ENCODE measurements at places on chromosomes 4 and X.

DNA sequence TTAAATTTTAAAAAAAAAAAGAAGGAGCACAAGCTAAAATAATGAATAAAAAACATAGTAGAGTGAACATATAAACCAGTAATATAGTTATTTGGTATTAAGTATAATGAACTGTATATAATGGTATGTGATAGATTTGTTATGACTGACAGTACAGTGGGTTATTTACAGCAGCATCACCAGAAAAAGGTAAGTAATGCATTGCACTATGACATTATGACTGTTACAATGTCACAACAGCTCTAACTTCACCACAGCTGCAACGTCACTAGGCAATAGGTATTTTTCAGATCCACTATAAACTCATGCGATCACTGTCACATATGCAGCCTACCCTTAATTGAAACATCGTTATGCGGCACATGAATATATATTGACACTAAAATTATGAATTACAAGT, 72.5 kb downstream of the COX7B2 start:
- DNase-seq: no peak

DNA sequence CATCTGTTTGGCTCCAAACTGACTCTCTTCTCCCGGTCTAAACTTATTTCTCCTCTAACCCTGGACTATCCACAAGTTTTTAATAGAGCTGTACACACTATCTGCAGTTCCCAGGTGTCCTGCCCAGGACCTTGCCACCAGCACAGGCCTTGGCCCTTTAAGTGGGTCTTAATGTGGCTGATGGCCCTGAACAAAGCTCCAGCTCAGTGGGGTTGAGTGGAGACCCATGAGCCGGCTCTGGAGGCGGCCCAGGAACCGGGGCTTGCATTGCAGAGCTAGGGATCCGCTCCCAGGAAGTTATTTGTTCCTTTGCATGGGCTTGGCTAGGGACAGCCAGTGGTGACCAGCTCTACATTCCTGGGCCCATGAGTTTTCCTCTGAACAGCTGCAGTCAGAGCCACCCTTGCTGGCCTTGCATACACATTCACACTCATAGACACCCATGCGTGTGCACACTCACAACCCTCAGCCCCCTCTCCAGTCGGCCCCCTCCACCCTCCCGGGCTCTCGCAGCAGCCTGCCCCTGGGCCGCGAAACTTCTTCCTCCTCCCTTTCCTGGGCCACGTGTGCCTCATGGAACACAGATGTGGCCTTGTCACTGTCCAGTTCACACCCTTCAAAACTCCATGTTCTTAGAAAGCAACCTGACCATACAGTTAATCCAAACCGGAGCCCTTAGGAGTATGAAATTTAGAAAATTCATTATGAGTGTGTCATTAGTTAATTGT, 58.2 kb downstream of the GPR143 start:
- DNase-seq: no peak

DNA sequence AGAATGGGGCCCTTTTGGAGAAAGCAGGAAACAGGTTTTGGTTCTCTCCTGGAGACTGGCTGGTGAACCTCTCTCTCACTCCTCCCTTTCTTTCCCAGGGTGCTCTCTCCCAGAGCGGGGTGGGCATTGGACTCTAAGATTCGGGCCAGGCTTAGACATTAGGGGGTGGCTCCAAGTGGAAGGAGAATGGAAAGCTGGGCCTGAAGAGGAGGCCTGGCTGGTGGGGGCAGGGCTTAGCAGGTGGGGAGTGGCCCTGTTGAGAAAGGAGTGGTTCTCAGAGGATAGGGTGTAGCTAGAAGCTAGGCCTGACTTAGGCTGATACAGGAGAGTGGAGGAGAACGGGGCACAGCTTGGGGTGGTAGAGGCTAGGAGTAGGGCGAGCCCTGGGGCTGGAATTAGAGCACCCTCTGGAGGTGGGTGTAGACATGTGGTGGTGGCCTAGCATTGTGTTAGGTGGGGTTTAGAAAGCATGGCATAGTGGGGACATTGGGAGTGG, 5.7 kb downstream of the PLP2 start:
- DNase-seq: peak; percentile 30

- DNase-seq: no peak
Observed at GRCh38 chr4:124067046-124067445, 645.5 kb downstream of the ANKRD50 start.

GRCh38 chr4:11548597-11549082, 119.9 kb upstream of the HS3ST1 start:
- no peak for DNase-seq

- DNase-seq: no peak
Observed at GRCh38 chr4:1808396-1808795, 15.3 kb downstream of the FGFR3 start.

GRCh38 chr4:97879942-97880341, 263.3 kb downstream of the STPG2 start:
- DNase-seq: no peak

DNA sequence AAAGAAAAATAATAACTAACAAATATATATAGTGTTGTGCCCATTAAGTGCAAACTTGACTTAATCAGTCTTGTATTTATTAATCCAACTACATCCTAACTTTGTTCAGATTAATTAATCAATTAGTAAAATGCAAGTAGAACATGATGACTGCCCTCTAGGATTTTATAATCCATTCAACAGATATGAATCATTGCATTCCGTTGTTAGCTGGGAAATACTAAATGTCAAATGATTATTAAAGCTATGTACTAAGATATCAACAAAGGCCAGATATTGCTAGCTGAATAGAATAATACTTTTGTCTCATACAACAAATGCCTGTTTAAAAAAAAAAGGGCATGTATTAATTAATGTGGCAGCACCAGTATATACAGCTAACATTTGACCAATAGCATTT, 1366.3 kb downstream of the STIM2 start:
- no peak for DNase-seq

DNA sequence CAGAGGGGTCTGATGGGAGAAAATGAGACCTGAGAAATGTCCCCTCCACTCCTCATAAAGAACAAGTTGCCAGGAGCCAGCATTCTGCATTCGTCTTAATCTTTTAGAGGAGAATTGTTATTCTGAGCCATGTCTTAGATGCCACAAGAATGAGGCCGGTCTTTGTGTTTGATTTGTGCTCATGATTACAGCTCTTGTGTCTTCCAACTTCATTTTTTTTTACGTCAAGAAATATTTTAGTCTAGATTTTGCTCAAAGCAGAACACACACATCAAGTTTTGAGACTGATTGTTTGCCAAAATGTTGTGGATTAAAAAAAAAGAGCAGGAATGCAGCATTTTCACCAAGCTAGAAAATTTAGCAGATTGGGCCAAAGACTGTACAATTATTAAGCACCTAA, 130.6 kb upstream of the PITX2 start:
- no peak for DNase-seq

- DNase-seq: no peak
Observed at GRCh38 chrX:125711103-125711502, 391.4 kb downstream of the TEX13C start.

DNA sequence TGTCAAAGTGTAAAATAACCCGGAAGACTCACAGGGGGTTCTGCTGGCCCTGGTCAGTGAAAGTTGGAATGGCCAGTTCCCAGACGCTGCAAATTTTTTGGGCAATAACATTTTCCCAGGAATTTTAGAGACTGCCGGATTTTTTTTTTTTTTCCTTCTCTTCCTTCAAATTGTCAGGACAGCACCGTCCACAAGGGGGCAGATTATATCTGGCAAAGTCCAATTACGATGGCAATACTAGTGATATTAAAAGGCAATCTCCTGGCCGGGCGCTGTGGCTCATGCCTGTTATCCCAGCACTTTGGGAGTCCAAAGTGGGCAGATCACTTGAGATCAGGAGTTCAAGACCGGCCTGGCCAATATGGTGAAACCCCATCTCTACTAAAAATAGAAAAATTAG, 20.5 kb downstream of the SLC25A5 start:
- no peak for DNase-seq

DNA sequence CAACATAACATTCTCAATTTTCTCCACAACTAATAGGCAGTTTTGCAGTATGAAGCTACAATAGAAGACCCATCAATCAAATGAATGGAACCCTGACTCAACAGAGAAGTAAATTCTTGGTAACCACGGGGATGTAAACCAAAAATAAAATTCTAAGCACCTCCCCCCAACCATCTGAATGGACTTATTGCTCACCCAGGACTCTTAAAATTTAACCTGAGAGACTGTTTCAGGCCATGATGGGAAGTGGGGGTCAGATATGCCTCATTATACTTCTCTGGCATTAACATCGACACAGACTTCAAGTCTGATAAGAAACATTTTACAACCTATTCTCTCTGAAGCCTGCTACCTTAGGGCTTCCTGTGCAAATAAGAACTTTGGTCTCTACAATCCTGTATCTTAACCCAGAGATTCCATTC, 620.9 kb downstream of the TLL1 start:
- DNase-seq: no peak

- DNase-seq: no peak
Observed at GRCh38 chrX:152817078-152817764, 13.3 kb downstream of the CETN2 start.

- no peak for DNase-seq
Observed at GRCh38 chr4:109007976-109008375, 245.1 kb upstream of the ETNPPL start.

- DNase-seq: no peak
Observed at GRCh38 chrX:143306991-143307937, 210.0 kb downstream of the SPANXN3 start.

- DNase-seq: no peak
Observed at GRCh38 chr4:19983072-19983471, 268.6 kb upstream of the SLIT2 start.

GRCh38 chr4:105896984-105897775, 1.9 kb downstream of the NPNT start:
- DNase-seq: no peak

GRCh38 chr4:41795796-41796385, 47.4 kb upstream of the PHOX2B start:
- no peak for DNase-seq

- no peak for DNase-seq
Observed at GRCh38 chr4:41157009-41157408, 57.3 kb downstream of the APBB2 start.

DNA sequence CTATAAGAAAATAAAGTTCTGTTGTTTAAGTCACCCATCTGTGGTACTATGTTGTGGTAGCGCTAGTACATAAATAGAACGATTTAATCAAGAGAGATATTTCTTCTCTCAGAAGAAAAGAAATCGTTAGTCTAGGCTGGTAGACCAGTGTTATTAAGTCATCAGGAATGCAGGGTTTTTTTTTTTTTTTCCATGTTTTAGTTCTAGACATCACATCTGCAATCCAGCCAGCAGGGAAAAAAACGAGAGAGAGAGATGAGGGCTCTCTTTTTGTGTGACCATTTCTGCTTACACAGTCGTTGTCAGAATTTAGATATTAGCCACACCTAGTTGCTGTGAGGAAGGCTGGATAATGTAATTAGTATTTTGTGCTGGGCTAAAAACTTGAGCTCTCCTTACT, 417.4 kb downstream of the TMA16 start:
- no peak for DNase-seq

- no peak for DNase-seq
Observed at GRCh38 chr4:114226968-114227760, 247.7 kb upstream of the ARSJ start.

DNA sequence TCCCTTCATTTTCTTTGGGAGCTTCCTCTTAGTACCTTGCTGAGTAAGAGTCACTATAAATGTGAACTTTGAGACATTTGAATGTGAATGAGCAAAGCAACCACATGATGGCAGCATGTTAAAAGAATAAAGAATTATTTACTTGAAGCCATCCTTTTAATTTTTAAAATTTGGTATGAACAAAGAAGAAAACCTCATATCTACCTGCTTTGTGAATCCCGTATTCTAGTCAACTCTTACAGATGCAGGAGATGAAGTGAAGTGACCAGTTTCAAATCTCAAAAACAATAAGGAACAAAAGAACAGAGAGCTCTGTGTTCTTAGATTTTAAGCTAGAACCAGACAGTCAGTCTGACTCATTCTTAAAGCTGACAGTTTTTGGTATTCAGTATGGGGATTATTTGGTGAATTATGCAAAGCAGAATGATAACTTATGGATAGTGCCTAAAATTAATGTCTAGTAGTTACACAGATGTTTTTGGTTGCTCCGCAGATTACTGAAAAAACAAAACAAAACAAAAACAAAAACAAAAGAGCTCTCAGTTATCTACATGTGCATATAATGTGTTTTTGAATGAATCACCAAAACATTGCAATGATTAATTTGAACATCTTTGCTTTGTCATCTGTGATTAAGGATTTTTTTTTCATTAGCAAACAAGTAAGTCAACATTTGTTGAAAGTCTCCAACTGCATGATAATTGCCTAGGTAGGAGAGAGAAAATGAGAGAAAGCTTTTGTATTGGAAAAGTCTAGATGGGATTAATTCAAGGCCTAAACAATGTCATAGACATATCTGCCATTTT, 48.2 kb upstream of the H2AZ1 start:
- no peak for DNase-seq

DNA sequence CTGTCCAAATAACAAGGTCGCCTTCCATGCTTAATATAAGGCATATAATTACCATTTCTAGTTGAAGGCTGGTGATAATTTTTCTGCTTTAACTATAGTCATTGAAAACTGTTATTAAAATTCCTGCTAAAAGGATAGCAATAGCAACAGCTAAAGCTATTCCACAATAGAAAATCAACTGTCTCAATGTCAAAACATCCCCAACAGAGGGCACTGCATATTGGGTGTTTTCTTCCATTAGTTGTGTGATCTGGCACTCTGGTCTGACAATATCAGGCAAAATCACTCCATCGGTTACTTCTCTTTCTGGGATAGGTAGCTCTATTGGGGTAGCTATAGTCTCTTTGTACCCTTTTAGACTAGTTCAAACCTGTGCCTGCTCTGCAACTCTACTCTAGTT, 53.5 kb downstream of the TMPRSS11F start:
- DNase-seq: no peak

DNA sequence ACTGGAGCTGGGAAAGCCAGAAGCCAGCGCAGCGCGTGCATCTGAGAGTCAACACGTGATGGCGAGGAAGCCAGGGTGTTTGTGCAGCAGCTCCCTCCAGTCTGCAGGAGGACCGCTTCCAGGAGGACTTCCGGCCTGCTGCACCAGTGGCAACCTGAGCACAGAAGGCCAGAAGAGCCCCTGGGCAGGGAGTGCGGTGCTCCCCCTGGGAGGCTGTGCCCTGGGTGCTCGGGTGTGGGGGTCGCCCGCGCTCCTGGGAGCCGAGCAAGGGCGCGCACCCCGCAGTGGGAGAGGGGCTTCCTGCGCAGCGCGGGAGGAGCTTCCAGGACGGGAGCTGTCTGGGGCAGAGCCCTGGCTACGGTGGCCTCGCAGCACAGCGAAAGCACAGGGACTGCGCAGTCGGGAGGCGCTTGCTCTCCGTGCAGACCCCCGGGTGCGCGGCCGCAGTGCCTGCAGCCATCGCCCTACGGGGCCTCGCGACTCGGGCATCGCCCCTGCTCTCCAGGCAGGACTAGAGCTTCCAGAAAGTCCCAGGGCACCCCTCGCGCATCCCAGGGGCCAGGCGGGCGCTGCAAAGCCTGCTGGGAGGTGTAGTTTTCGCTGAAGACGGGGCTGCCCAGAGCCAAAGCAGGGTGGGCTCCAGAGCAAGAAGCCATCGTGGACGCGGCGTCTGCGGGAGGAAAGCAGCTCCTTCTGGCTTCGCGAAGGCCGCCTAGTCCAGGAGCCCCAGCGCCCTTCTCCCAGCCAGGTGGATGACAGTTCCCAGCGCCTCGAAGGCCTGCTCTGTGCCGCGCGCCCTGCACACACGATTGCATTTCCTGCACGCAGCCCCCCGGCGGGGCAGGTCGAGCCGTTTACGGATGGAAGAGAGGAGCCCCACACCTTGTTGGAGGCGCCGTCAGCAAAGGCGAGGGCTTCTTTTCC, 24.1 kb upstream of the WFS1 start:
- DNase-seq: no peak
